A673 (cell line): ENCODE measurements at places on chromosomes 16 and 17. TPM values are rescaled to one million over a fixed set of nuclear protein-coding genes. Genes with fewer than 3 reads are reported as not detected.

The DLX3 gene
- 0.20 TPM in 1 of 2 replicates, not detected in the other for total RNA-seq

The CLEC18A gene
- 6.1 and 7.6 TPM in 2 replicates for total RNA-seq

The PYDC1 gene
- total RNA-seq = not detected in 2 replicates

The KRT13 gene
- not detected in 2 replicates for total RNA-seq

The KRT26 gene
- total RNA-seq = not detected in 2 replicates

The HELZ gene
- 49.1 and 57.3 TPM in 2 replicates for total RNA-seq

The KCNJ18 gene
- not detected in 2 replicates for total RNA-seq

The KRTAP4-4 gene
- total RNA-seq = not detected in 2 replicates

The KRT222 gene
- total RNA-seq = not detected in 2 replicates

The KCTD19 gene
- total RNA-seq = 0.32 TPM in 1 of 2 replicates, not detected in the other

The LPO gene
- total RNA-seq = 0.34 TPM in 1 of 2 replicates, not detected in the other

The FNDC8 gene
- total RNA-seq = not detected in 2 replicates

The CACNG3 gene
- total RNA-seq = 3.5 and 3.6 TPM in 2 replicates

The GNG13 gene
- total RNA-seq = not detected in 2 replicates

The ASIC2 gene
- 8.6 and 13.0 TPM in 2 replicates for total RNA-seq

The C16orf74 gene
- total RNA-seq = 3.8 and 5.9 TPM in 2 replicates

The LUC7L gene
- total RNA-seq = 128 and 152 TPM in 2 replicates

The WSCD1 gene
- 0.28 and 0.48 TPM in 2 replicates for total RNA-seq

The TEDC2 gene
- total RNA-seq = 48.5 and 51.9 TPM in 2 replicates

The EPOP gene
- 4.0 and 5.9 TPM in 2 replicates for total RNA-seq

The SLC5A10 gene
- not detected in 2 replicates for total RNA-seq

The AHSP gene
- not detected in 2 replicates for total RNA-seq

The KRTAP2-3 gene
- total RNA-seq = not detected in 2 replicates

The AIPL1 gene
- not detected in 2 replicates for total RNA-seq

The USP43 gene
- 0.26 and 0.34 TPM in 2 replicates for total RNA-seq

The CMTM2 gene
- total RNA-seq = not detected in 2 replicates

The CFAP97D1 gene
- total RNA-seq = not detected in 2 replicates

The TRIM72 gene
- total RNA-seq = 0.04 TPM in 1 of 2 replicates, not detected in the other

The SCGB1C2 gene
- not detected in 2 replicates for total RNA-seq

The COX6A2 gene
- not detected in 2 replicates for total RNA-seq

The CNTNAP4 gene
- total RNA-seq = not detected in 2 replicates

The CTRB2 gene
- total RNA-seq = not detected in 2 replicates

The UNC45B gene
- total RNA-seq = not detected in 2 replicates

The EXOC3L1 gene
- 0.32 and 0.42 TPM in 2 replicates for total RNA-seq
